Activated T-cell treated with anti-CD3 and anti-CD28 coated beads, Interleukin-2, amount 50 U/mL, for 48 hours (primary cell): ENCODE measurements at places on chromosomes 3 and 15.

DNA sequence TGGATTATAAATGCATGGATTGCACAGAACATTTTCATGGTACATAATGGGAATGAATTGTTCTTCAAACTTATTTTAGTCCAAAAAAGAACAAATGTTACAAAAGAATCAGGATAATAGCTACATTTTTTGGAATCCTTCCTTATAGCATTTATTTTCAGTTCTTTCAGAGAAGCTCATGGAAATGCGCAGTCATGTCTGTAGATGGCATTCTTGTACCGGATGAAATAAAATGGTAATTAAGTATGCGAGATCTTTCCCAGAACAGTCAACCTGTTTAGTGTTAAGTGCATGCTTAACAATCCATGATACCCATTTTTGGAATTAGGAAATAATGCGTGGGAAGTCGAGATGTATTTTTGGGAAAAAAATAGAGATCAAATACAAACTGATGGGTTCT is 38.2 kb upstream of the GOLGA8B start:
- no peak for DNase-seq

DNA sequence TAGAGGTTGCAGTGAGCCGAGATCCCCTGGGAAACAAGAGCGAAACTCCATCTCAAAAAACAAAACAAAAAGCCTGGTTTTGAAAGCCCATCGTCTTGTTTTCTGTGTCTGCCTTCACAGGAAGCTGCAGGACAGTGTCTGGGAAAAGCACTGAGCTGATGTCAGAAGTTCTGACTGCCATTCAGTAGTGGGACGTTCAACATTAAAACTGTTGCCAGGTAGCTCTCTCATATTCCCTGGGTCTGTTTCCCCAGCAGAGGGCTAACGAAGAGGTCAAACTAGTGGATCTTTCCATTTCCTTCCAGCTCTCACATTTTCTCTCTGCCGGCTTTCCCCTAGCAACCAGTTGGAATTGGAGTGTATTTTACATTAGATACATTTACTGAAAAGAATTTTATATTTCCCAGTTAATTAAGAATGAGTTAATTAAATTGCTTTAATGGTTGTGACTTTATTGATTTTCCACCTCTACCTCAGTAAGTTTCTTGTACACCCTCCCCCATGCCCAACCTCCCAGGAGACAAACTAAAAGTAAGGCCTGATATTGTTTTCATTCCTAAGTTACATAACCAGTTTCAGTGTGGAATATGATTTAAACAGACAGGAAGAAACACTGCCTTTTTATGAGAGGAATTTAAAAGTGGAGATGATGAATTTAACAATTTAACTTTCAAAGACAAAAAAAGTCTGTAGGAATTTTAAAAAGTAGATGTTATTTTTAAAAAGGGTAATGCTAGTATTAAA is 29.9 kb downstream of the RCN2 start:
- DNase-seq, result no peak

DNA sequence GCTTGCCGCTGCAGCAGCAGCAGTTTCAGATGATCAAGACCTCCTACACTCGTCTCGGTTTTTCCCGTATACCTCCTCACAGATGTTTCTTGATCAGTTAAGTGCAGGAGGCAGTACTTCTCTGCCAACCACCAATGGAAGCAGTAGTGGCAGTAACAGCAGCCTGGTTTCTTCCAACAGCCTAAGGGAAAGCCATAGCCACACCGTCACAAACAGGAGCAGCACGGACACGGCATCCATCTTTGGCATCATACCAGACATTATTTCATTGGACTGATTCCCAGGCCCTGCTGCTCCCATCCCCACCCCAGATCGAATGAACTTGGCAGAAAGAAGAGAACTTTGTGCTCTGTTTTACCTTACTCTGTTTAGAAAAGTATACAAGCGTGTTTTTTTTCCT is 17.6 kb downstream of the CALML4 start:
- no peak for DNase-seq

- no peak for DNase-seq
These were observed 112.9 kb downstream of the CNTN4 start for GRCh38 chr3:2211568-2211967.

GRCh38 chr3:37770336-37770735 is 91.3 kb upstream of the CTDSPL start:
- no peak for DNase-seq

DNA sequence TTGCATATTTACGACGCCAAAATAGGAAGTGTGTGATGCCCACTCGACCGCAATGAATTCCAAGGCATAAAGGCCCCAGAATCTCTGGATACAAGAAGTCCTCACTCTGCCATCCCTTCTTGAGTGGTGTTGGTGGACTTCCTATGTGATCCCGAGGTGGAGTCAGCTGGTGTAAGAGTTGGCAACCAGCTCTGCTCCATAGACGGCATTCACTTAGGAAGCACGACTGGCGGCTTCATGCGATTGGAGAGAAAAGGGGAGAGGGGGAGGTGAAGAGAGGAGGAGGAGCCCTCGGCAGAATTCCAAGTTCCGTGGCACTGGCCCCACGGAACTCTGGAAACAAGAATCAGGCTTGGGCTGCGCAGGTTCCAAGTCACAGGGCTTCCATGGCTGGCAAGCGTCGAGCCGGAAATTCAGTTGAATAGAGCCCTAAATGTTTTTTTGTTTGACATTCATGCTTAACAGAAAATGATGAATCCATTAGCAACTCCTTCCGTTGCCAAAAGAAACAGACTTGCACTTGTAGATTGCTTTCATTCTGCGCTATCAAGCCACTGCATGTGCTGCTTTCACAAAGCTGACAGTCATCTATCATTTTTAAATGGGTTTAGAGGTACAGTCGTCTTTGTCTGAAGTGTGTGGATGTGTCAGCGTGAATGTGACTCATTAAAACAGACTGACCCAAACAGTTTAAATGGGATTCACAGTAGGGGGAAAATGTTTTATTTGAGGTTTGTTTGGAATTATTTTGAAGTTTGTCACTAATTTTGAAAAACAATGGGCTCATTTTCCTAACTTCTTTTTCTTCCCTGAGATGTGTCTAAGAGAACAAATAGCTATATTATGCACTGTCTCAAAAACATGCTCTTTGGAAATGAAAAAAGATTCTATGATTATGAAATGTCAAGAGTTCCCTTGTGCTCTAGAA is 428.3 kb upstream of the ATP11B start:
- no peak for DNase-seq

- no peak for DNase-seq
These were observed 82.8 kb downstream of the TIGIT start for GRCh38 chr3:114376516-114377185.

GRCh38 chr3:56855856-56856512 is 54.2 kb upstream of the ARHGEF3 start:
- peak; percentile 62 for DNase-seq

DNA sequence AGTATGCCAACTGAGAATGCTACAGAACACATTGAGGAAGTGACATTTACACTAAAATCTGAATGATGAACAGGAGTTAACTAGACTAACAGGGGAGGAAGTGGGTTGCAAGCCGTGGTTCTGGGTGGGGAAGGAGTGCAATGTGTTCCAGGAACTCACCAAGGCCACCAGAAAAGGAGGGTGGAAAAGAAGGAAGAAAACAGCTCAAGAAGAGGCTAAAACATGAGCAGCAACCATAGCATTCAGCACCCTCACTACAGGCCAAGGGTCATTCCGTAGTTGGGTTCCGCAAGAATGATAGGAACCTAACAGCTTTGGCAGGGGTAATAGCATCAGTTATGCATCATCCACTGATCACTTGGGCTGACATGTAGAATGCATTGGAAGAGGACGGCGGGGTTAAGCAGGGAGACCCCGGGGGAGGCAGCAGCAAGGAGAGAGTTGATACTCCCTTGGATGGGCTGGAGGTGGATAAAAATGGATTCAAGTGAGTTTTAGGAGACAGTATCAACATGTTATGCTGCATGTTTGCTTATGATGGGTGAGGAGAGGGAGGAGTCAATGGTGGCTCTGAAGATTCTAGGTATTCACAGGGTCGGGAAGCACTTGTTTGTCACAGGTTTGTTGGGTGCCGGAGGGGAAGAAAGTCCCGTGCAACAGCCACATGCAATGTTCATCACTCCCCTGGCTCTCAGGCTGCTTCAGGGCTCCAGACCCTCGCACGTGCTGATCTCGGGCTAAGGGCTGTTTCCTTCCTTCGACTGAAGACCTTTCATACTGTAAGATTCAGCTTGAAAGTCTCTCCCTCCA is 53.2 kb downstream of the LIPC start:
- no peak for DNase-seq

GRCh38 chr3:53792866-53793265 is 53.4 kb downstream of the CHDH start:
- DNase-seq, result no peak

- DNase-seq, result no peak
These were observed 68.2 kb downstream of the IQGAP1 start for GRCh38 chr15:90456236-90456635.

DNA sequence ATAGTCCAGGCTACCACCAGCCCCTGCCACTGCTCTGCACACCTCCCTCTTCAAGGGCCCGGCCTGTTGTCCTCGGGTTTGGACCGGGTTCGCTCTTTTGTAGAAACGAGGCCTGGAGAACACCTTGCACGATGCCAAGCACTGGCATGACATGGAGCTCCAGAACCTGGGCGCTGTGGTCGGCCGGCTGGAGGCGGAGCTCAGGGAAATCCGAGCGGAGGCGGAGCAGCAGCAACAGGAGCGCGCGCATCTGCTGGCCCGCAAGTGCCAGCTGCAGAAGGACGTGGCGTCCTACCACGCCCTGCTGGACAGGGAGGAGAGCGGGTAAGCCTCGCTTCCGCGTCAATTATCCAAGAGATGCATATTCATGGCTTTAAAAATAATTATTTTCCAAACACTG is 72.4 kb downstream of the BFSP2 start:
- DNase-seq, result no peak

DNA sequence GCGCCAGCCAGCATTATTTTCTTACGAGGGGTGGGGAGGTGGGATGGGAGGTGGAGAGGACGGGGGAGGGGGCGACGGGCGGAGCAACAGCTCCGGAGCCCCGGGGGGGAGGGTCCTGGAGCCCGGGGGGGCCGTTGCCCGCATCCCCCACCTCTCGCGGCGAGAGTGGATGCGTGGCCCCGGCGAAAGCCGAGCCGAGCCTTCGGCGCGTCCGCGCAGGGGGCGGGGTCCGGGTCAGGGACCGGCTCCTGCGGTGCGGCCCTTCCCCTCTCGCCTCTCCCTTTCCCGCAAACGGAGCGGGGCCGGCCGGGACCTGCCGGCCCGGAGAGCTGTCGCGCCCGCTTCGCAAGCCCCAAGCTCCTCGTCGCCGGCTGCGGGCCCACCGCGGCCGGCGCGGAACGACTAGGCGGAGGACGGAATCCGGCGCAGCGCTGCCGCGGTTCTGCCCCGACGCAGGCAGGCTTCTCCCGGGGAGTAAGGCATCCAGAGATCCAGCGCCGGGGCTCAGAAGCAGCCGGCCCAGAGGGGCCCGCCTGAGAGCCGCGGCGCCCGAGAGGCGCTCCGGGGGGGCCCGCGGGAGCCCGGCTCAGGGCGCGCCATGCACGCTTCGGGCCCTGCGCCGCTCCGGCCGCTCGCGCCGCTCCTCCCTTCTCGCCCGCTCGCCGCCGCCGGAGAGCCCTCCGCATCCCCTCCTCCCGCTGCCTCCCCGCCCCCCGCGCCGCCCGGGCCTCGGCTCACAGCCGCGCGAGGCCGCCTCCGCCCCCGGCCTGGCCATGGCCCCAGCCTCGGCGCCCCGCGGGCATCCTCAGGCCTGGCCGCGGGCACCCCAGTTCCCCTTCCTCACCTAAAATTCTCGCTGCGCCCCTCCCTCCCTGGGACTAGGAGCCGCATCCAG is 459 bp upstream of the ADCY5 start:
- peak; percentile 41 for DNase-seq

DNA sequence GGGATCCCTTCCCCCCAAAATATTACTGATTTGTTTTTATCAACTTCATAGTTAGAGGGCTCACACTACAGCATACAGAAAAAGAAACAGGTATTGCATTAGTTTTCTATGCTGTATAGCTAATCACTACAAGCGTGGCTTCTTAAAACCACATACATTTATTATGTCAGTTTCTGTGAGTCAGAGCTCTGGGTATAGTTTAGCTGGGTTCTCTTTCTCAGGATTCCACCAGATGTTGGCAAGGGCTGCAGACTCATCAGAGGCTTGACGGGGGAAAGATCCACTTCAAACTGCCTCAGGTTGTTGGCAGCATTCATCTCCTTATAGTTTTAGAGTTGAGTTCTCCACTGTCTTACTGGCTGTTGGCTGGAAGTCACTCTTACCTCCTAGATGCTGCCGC is 328.0 kb downstream of the NLGN1 start:
- DNase-seq, result no peak

- no peak for DNase-seq
These were observed 218.3 kb downstream of the NTRK3 start for GRCh38 chr15:88038261-88038660.

- no peak for DNase-seq
These were observed 186.5 kb upstream of the GAP43 start for GRCh38 chr3:115436767-115437301.

GRCh38 chr3:189466004-189466403 is 165.2 kb upstream of the TP63 start:
- DNase-seq, result no peak

GRCh38 chr15:80072285-80072994 is 13.0 kb downstream of the ZFAND6 start:
- no peak for DNase-seq

DNA sequence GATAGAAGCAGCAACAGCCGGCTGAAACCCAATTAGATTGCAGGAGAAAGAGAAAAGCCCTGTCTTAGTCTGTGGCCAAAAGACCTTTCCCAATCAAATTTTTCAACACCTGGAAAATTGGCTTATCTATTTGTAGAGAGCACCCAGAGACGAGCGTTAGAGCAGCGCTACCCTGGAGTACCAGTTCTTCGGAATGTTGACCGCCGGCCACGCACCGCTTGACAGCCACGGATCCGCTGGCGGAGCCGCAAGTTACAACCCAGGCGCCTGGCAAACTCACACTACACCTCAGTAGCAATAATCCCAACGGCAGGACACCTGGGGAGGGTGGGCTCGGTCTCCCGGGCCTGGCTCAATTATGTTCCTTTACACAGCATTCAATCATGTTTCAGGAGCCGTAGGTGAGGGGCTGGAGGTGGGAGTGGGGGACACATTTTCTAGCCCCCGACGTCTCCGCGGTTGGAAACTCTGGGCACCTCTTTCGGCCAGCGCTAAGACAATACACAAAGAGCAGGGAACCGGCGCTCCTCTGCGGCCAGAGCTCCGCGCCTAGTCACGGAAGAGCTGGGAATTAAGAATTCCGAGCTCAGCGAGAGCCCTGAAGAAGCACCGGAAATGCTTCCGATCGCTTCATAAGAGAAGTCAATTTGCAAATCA is 1.2 kb downstream of the MB21D2 start:
- DNase-seq, result no peak

GRCh38 chr15:100726421-100727190 is 124.2 kb downstream of the ASB7 start:
- DNase-seq, result no peak

GRCh38 chr3:40765884-40766283 is 241.1 kb downstream of the ZNF621 start:
- no peak for DNase-seq
